ENCODE measurements at places on chromosomes 11 and 22.
A peak's percentile ranks its signal among the peaks of the same experiment; 100 is the strongest.

GRCh38 chr11:101717619-101718018 is 133.8 kb upstream of the TRPC6 start:
- no peak for DNase-seq

GRCh38 chr11:78045851-78046485 is 17.7 kb upstream of the THRSP start:
- peak; percentile 59 for DNase-seq

GRCh38 chr11:123305601-123306375 is 110.7 kb upstream of the CLMP start:
- DNase-seq = no peak

DNA sequence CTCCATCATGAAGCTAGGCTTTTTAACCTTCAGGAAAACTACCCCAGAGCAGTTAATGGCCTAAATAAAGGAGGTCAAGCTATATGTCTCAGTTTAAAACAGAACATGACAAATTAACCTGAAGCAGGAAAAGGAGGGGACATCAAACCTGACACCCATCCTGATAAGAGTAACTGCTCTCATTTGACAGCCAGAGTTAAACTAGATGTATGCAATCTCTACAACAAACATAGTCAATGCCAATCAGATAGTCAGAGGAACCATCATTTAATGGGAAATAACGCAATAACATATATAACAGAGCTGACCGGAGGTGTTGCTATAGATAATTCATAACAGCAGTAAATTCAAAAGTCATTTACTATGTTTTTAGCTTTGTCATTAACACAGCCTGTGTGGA is 3.1 kb downstream of the ZNF202 start:
- no peak for DNase-seq
